NCI-H2107 (cell line): ENCODE measurements at places on chromosomes 5 and 9.

DNA sequence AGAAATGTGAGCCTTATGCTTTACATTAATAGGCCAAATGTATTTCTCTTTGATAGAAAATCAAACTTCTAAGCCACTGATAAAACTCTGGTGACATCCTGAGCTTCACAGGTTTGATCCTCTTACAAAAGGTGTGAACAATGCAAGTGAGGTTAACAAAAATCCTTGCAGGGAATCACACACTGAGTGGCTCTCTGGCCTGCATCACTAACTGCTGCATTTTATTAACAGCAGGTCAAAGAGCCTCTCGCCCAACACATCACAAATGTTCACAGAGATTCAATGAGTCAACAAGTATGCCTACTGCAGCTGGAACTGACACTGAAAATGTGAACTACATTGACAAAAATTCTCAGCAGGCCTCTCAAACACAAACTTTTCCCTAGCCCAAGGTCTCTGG lies 122.3 kb downstream of the SEMA5A start:
- DNase-seq, result no peak

DNA sequence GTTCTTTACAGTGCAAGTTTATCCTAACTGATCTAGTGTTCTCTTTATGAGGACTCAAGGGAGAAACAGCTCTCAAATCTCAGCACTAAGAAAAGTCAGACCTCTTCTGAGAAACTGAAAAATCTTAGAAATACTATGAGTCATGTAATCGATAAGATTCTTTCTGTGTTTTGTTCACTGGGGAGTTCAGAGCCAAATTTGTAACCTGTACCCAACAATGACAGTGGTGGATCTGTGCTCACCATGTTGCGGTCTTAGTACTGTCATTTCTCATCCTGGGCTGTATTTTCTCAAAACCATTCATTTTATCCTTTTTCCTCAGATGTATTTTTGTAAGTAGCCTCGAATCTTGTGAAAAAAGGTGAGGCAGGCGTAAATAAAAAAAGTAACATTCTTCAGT lies 146.4 kb downstream of the ACER2 start:
- no peak for DNase-seq

- no peak for DNase-seq
Observed at GRCh38 chr5:87539839-87540238, 127.1 kb upstream of the CCNH start.

- DNase-seq, result no peak
Observed at GRCh38 chr5:176700239-176700847, 53.1 kb downstream of the TSPAN17 start.

- DNase-seq, result no peak
Observed at GRCh38 chr5:37926732-37927131, 86.9 kb upstream of the GDNF start.

GRCh38 chr9:11039006-11039405 lies 426.2 kb upstream of the PTPRD start:
- no peak for DNase-seq

DNA sequence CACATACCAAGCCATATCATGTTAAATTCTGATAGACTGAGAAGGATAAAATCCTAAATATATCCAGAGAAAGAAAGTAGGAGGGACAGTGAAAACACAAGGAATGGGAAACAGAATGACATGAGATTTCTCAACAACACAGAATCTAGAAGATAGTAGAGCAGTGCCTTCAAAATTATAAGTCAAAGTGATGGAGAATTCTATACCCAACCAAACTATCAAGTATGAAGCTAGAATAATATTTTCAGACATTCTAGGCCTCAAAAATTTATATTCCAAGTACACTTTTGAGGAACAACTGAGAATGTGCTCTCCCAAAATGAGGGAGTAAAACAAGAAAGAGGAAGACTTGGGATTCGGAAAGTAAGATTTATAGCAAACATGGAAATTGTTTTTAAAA lies 10.9 kb upstream of the TTLL11 start:
- DNase-seq, result no peak
